CD8-positive, alpha-beta memory T cell (primary cell): ENCODE measurements at places on chromosomes 16 and 17.
A peak's percentile ranks its signal among the peaks of the same experiment; 100 is the strongest.

DNA sequence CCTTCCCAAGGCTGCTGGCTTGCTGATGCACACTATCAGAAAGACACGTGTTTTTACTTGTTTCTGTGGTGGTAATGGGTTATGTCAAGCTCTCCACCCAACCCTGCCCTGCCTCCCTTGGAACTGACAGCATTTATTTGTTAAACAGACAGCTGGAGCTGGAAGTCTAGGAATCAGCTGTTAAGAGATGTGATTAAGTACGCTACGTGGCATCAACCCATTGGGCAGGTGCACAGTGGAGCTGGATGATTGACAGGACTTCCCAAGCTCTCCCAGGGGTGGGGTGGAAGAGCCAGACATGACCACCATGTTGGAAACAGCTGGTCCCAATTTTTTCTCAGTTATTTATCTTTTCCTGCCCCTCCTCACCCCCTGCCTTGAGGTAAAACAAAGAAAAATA, 49.4 kb downstream of the ADAMTS18 start:
- DNase-seq: no peak

GRCh38 chr16:929227-930073, 41.3 kb downstream of the LMF1 start:
- DNase-seq: no peak

GRCh38 chr16:84548971-84549844, 44.7 kb upstream of the MEAK7 start:
- peak; percentile 22 for DNase-seq

GRCh38 chr17:30969989-30970830, 629 bp upstream of the RNF135 start:
- DNase-seq: no peak

GRCh38 chr17:54948380-54948779, 20.1 kb downstream of the COX11 start:
- no peak for DNase-seq

DNA sequence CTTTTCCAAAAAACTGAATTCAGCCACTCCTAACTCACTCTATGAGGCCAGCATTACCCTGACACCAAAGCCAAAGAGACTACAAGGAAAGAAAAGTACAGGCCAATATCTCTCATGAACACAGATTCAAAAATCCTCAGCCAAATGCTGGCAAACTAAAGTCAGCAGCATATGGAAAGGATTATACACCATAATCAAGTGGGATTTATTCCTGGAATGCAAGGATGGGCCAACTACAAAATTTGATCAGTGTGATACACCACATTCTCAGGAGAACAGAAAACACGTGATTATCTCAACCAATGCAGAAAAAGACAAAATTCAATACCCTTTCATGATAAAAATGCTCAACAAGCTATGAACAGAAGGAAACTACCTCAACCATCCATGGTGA, 7.7 kb upstream of the AATK start:
- DNase-seq: no peak

GRCh38 chr16:69796285-69797118, 34.4 kb downstream of the WWP2 start:
- no peak for DNase-seq
